Activated CD8-positive, alpha-beta memory T cell treated with anti-CD3 and anti-CD28 coated beads, Interleukin-2, amount 10 ng/mL, durations not matched to agents 7 days and 5 days (primary cell): ENCODE measurements at places on chromosomes 4 and X.

DNA sequence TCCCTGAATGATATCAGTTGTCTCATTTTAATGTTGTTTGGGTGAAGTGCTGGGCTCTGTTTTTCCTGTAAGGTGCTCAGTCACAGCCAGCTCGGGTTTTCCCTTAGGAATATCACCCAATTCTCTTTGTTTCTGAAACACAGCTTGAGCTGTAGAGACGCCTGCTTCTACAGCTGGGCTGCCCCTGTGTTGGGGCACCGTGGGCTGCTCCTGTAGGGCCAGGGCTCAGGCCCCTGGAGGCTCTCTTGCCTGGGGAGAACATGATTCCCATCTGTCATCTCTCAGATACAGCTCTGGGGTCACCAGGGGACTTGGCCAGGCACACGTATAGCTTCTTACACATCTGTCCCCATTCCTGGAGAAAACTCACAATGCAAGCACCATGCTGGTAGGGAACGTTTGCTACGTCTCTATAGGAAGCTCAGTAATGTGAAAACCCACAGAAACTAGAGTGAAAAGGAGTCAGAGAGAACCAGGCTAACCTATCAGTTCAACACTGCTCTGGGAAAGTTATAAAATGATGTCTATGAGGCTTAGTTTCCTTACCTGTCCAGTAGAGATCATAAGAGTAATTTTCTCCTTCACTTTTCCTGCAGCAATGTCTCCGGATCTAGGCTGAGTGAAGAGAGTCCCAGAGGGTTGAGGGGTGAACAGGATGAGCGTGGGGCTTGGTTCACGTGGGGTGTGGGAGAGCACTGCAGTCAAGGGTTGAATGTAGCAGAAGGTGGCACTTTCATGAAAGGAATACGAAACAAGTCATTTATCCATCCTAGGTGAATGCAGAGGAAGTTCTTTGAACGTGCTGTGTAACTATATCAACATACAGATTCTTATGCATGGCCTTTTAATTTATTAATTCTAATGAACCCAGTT, 14.5 kb downstream of the FHDC1 start:
- no peak for DNase-seq
- no peaks in the 10 kb centered on the region for H3K36me3 ChIP-seq
- no peak overlapping the region for H3K4me3 ChIP-seq
- H3K27ac ChIP-seq: no peak overlapping the region
- no peaks in the 10 kb centered on the region for H3K4me1 ChIP-seq

DNA sequence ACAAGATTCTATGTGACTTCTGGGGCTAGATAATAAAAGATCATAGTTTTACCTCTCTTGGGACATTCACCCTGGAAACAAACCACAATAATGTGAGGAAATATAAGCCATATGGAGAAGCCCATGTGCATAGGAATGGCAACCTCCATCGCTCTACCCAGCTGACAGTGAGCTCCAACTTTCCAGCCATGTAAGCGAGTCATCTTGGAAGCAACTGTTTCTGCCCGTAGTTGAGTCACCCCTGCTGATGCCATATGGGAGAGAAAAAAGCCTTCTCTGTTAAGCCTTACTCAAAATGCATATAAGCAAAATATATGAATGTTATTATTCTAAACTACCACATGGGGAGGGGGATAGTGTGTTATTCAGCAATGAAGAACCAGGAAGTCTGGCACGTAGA, 31.4 kb upstream of the RELL1 start:
- H3K27me3 ChIP-seq: peaks cover 3% of the 10 kb centered on the region
- H3K27ac ChIP-seq: no peak overlapping the region
- no peak for DNase-seq
- peaks cover 33% of the 10 kb centered on the region for H3K4me1 ChIP-seq
- peaks cover 1% of the 10 kb centered on the region for H3K36me3 ChIP-seq

DNA sequence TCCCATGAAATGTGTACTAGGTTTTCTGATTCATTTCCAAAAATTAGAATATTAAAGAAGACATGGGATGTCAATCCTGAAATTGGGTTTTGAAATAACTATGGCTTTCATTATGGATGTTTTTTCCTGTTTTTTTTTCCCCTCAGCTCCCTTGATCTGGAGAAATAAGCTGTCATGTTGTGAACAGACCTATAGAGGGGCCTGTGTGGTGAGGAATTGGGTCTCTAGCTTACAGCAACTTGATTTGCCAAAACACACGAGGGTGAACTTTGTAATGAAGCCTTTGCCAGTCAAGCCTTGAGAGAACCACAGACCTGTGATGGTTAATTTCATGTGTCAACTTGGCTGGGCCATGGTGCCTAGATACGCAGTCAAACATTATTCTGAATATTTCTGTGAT, 2413.6 kb downstream of the PCDH7 start:
- no peaks in the 10 kb centered on the region for H3K4me1 ChIP-seq
- H3K27me3 ChIP-seq: no peaks in the 10 kb centered on the region
- no peak overlapping the region for H3K27ac ChIP-seq
- no peak for DNase-seq

- DNase-seq: no peak
- peaks cover 1% of the 10 kb centered on the region for H3K27me3 ChIP-seq
- no peak overlapping the region for H3K27ac ChIP-seq
- no peak overlapping the region for H3K4me3 ChIP-seq
Observed at GRCh38 chr4:153018684-153019083, 82.6 kb downstream of the FHDC1 start.

DNA sequence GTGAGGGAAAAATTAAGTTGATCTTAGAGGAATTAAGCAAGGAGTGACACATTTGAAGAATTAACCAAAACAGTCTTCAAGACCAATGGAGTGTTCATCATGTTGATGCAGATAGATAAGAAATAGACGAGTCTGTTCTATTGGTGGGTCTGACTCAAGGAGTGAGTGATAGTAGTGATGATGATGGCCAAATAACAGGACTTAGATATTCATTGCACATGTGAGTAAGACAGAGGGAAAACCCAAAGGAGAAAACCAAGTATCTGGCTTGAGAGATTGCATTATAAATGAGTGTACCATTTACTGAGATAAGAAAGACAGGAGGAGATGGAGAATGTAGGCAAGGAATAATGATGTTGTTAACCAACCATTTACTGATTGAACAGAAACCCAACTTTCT, 321.3 kb downstream of the ADGRL3 start:
- H3K36me3 ChIP-seq: no peaks in the 10 kb centered on the region
- no peaks in the 10 kb centered on the region for H3K27me3 ChIP-seq
- H3K4me1 ChIP-seq: no peaks in the 10 kb centered on the region
- DNase-seq: no peak
- no peak overlapping the region for H3K4me3 ChIP-seq
- no peak overlapping the region for H3K27ac ChIP-seq

DNA sequence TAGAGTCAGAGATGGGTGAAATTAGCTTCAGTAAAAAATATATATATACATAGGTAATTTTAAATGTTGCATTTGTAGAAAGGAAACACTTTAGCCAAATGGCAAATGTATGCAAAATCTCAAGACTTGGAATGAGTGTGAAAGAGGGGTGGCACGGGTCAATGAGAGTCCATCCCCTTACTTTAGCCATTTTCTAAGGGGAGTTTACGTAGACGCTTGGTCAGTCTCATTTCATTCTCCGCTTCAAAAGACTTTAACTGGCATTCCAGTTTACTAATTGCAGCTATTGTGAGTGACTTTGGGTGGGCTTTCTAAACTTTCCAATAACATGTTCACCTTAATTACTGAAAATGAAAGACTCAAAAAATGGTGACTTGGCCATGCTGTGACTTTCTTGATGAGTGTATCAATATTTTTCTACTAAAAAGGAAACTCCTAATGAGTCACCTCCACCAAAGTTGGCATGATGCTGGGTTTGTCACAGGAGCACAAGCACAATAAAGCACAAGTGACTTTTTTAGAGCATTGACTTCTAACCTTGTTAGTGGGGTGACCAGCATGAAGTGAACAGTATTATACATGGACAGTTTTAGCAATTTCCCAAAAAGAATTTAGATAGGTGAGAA, 356.0 kb upstream of the RASGEF1B start:
- H3K4me1 ChIP-seq: peaks cover 21% of the 10 kb centered on the region
- peaks cover 2% of the 10 kb centered on the region for H3K27me3 ChIP-seq
- H3K36me3 ChIP-seq: peaks cover 8% of the 10 kb centered on the region

DNA sequence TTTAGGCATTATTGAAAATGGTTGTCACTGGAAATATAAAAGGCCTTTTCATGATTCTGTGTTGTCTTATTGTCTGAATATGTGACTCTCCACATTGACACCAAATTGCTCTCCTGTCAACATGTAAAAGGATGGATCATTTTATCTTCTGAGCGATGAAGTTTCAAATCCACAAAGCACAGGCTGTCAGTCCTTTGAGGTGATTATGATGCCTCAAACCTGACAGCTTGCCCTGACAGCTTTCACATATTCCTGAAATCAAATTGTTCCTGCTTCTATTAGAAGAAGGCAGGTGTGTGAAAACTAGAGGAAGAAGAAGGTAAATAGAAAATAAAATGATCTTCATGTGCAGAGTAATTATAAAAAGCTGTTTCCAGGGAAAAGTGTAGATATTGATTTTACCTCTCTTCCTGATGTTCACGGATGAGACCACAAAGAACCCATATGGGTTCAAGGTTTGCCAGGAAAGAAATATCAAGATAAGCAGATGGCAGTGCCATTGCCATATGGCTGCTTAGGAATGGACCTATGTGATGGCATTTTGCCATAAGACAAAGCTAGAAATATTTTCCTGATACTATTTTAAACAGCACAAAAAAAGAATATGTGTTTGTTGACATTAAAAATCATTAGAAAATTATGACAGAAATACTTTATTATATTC, 1006.3 kb upstream of the AGA start:
- no peaks in the 10 kb centered on the region for H3K36me3 ChIP-seq
- no peaks in the 10 kb centered on the region for H3K27me3 ChIP-seq
- no peaks in the 10 kb centered on the region for H3K4me1 ChIP-seq
- no peak overlapping the region for H3K4me3 ChIP-seq
- no peak overlapping the region for H3K27ac ChIP-seq

DNA sequence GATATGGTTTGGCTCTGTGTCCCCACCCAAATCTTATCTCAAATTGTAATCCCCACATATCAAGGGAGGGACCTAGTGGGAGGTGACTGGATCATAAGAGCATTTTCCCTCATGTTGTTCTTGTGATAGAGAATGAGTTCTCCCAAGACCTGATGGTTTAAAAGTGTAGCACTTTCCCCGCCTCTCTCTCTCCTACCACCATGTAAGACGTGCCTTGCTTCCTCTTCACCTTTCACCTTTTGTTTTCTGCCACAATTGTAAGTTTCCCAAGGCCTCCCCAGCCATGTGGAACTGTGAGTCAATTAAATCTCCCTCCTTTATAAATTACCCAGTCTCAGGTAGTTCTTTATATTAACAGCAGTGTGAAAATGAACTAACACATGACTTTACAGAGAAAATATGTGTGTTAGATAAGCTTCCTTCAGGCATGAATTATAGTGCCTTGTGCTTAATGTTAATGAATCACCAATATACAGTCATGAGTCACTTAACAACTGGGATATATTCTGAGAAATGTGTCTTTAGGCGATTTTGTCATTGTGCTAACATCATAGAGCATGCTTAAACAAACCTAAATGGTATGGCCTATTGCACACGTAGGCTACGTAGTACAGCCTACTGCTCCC, 37.9 kb downstream of the PDGFC start:
- H3K27me3 ChIP-seq: no peaks in the 10 kb centered on the region
- no peak for DNase-seq
- no peak overlapping the region for H3K4me3 ChIP-seq
- H3K4me1 ChIP-seq: no peaks in the 10 kb centered on the region
- no peak overlapping the region for H3K27ac ChIP-seq

- no peak overlapping the region for H3K27ac ChIP-seq
- no peaks in the 10 kb centered on the region for H3K36me3 ChIP-seq
- no peak for DNase-seq
- no peaks in the 10 kb centered on the region for H3K27me3 ChIP-seq
- no peak overlapping the region for H3K4me3 ChIP-seq
Observed at GRCh38 chrX:24561121-24561520, 86.0 kb downstream of the PCYT1B start.

DNA sequence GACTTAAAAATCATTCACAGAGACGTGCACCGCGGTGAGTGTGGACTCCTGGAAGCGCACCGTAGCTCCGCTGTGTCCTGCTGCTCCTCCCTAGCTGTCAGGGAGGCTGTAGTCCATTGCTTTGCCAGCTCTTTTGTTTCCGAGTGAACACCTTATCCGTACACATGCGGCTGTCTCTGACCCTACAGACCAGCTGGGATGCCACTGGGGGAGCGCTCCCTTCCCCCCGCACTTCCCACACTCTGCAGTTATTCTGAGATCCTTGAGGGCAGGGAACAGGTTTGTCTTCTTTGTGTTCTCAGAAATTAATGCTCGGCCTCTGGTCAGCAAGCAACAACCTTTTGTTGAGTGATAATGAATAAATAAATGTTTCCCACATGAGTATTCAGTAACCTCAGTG, 33.7 kb upstream of the MSANTD1 start:
- no peaks in the 10 kb centered on the region for H3K27me3 ChIP-seq
- H3K4me3 ChIP-seq: no peak overlapping the region
- no peak for DNase-seq

GRCh38 chr4:17490575-17491059, 21.3 kb downstream of the QDPR start:
- no peaks in the 10 kb centered on the region for H3K4me1 ChIP-seq
- no peak overlapping the region for H3K4me3 ChIP-seq
- H3K27me3 ChIP-seq: no peaks in the 10 kb centered on the region
- DNase-seq: no peak
- H3K36me3 ChIP-seq: peaks cover 24% of the 10 kb centered on the region
- H3K27ac ChIP-seq: no peak overlapping the region

DNA sequence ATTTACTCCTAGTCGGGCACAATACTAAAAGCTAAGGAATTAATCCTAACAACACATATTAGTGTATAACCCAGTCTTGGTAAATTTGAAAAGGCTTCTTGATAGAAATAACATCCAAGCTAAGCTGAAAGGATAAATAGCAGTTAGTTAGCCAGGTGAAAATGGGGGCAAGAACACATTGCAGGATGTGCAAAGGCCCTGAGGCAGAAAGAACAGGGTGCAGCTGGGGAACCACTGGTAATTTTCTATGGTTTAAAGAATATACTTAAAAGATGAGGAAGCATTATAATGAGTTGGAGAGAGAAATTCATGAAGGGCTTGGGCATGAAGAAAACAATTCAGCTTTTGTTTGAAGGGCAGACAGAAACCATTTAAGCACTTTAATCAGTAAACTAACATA, 689.0 kb downstream of the ADGRL3 start:
- H3K4me1 ChIP-seq: no peaks in the 10 kb centered on the region
- no peaks in the 10 kb centered on the region for H3K36me3 ChIP-seq
- no peak overlapping the region for H3K27ac ChIP-seq
- no peaks in the 10 kb centered on the region for H3K27me3 ChIP-seq

- H3K4me1 ChIP-seq: no peaks in the 10 kb centered on the region
- no peak overlapping the region for H3K27ac ChIP-seq
- H3K4me3 ChIP-seq: no peak overlapping the region
Observed at GRCh38 chr4:58138786-58139668, 1028.8 kb upstream of the IGFBP7 start.

DNA sequence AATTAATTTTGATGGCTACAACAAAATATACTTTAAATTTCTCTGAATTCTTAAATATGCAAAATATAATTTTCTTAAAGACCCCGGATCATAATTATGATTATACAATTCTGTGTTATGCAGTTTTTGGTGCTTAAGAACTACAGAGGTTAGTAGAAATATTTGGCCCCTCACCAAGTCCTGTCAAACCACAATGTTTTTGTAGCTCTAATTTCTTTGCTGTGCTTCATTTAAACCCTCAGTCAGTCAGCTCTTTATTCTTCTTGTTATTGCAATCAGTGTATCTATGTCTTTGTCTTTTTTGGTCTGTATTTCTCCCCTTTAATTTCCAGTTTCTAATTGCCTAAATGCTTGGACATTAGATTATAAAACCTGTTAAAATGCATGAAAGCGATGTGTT, 186.1 kb downstream of the CAMK2D start:
- no peak for DNase-seq
- no peak overlapping the region for H3K4me3 ChIP-seq
- H3K4me1 ChIP-seq: peaks cover 18% of the 10 kb centered on the region
- H3K36me3 ChIP-seq: peaks cover 23% of the 10 kb centered on the region
- H3K27me3 ChIP-seq: no peaks in the 10 kb centered on the region
- no peak overlapping the region for H3K27ac ChIP-seq
